Coronary artery (tissue), 2 donors: ENCODE measurements at places on chromosomes 5 and 9.

- no peak for DNase-seq
These were observed 154.7 kb downstream of the ATP10B start for GRCh38 chr5:160697281-160697680.

DNA sequence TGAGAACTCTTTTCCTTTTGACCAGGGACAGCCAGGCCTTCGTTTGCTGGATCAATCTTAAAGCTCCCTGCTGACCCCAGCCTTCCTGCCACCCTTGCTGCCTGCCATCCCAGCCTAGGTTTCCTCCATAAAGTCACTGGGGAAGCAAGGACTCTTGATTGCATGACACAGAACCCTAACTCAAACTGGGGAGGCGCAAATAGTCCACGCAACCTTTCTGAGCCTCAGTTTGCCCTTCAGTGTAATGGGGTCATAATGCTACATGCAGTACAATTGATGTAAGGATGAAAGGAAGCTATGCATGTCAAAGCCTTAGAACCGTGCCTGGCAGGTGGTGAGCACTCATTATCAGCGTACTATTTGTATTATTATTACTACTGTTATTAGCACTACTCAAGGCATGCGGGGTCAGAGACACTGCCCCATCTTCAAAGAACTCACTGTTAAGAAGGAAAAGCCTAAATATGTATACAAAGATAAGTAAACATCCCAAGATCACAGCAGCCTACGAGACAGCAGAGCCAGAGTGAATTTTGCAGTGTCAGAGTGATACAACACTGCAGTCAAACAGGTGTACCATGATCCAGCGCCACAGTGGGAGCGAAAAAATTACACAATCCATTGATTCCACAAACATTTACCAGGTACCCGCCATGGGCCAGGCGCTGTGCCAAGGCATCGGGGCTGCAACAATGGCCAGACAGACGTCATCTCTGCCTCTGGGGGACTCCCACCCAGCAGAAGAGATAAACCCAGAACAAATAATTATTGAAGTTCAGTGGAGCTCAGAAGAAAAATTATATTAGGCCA, 16.9 kb upstream of the CPLX2 start:
- DNase-seq: no peak

GRCh38 chr9:136052472-136052880, 42.6 kb downstream of the NACC2 start:
- DNase-seq: peak; percentile 76

DNA sequence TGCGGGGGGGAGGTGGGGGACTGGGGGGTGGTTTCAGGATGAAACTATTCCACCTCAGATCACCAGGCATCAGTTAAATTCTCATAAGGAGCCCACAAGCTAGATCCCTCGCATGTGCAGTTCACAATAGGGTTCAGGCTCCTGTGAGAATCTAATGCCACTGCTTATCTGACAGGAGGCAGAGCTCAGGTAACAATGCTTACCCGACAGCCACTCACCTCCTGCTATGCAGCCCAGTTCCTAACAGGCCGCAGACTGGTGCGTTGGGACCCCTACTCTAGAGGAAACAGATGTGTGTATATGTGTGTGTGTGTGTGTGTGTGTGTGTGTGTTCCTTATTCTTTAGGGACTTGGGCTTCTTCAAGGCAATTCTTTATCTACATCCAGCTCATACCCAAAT, 352.3 kb upstream of the CCNH start:
- DNase-seq: no peak

- DNase-seq: no peak
These were observed 24.3 kb upstream of the UBAP2 start for GRCh38 chr9:34072868-34073590.

DNA sequence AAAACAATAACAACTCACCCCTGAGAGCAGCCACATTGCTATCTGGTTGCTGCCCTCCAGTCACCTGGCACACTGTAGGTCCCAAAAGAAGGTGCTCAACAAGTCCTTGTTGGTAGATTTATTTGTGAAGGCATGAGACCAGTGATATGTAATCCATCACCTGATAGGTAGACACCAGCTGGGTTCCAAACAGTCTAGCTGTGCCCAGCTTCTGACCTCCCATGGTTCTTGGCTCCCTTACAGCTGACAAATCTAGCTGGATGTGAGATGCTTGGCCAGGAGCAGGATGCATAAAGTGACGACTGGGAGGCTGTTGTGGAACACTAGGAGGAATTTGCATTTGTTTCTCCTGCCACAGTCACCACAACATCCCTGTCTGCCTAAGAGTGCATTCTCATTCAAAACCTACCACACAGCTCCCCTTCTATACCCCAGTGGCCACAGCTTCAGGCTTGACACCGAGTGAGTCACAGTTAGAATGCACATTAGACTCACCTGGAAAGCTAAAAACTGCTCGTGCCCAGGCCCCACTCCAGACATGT, 7.8 kb upstream of the VLDLR start:
- DNase-seq: no peak

DNA sequence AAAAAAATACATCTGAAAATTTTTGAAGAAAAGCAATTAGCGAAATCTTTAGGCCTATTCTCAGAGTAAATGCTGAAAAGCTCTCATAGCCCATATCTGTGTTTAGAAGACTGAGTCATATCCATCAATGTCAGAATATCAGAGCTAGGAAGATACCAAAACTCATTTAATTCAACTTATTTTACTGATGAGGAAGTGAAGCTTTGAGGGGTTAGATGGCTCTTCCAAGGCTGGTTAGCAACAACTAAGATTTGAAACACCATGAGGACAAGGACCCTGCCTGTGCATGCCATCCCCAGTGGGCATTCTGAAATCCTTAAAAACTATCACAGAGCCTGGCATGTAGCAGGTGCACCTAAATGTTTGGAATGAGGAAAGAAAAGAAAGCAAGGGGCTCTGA, 2.5 kb downstream of the FREM1 start:
- no peak for DNase-seq

GRCh38 chr5:140220698-140221064, 45.7 kb downstream of the CYSTM1 start:
- no peak for DNase-seq

- DNase-seq: no peak
These were observed 446.8 kb downstream of the CCDC171 start for GRCh38 chr9:15999422-16000339.

DNA sequence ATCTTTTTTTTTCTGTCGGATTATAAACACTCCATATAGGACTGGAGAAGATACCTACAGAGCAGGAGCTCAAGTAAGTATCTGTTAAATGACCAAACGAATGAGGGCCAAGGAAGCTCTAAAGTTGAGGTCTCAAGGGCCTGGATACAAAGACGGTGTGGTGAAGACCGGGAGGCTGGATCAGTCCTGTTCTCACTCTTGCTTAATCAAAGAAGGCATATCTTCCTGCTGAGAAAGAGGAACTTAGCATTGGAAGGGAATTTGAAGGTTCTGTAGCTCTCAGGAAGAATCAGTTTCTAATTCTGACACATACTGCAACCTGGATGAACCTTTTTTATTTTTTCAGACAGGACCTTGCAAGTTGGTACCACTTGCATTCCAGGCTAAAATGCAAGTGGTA, 28.3 kb upstream of the PAX5 start:
- DNase-seq: no peak

GRCh38 chr9:70829591-70830265, 291.7 kb downstream of the TRPM3 start:
- no peak for DNase-seq

DNA sequence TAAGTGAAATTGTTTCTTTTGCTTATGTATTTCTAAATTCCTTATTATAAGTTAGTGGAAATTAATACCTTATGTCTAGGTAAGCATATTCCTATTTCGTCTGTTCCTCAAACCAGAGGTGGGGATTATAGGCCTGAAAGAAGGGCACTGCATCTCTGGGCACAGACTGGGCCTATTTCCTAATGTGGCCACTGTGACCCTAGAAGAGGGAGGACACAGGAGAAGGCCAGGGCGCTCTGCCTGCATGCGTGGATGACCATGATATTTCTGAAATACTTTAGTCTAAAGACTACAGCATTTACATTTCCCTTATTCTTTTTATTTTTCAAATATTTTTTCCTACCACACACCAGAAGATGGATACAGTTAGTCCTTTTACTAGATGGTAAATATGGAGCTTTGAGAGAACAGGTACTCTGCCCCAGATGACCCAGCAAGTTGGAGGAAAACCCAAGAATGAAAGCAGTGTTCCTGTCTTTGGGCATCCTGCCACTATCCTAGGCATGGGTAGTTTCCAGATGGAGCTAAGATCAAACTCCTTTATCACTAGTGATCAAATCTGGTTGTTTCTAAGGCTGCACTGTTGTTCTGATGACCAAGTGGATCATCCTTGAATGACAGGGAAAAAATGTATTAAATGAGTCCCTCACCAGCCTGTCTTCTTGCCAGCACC, 27.8 kb downstream of the RUSC2 start:
- no peak for DNase-seq

- no peak for DNase-seq
These were observed 73.3 kb downstream of the MYO10 start for GRCh38 chr5:16862777-16863176.

GRCh38 chr5:98679963-98680362, 93.5 kb upstream of the RGMB start:
- DNase-seq: no peak

DNA sequence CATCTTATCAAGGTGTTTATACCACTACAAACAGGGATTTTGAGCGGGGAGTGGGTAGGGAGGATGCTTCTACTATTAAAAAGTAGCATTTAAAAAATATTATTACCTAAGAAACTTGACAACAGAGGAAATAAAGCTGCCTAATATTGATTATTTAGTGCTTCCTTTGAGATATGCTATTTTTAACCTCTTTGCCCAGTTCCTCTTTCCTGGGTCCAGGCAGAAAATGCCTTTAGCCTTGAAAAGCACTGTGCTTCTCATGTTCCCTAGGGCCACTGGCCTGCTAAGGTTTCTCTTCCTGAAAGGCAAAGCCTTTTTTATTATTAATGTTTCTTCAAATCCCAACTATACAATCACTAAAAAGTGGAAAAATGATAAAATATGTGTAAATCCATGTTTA, 217.2 kb upstream of the HAPLN1 start:
- no peak for DNase-seq

GRCh38 chr9:117247266-117247665, 167.6 kb downstream of the ASTN2 start:
- no peak for DNase-seq

DNA sequence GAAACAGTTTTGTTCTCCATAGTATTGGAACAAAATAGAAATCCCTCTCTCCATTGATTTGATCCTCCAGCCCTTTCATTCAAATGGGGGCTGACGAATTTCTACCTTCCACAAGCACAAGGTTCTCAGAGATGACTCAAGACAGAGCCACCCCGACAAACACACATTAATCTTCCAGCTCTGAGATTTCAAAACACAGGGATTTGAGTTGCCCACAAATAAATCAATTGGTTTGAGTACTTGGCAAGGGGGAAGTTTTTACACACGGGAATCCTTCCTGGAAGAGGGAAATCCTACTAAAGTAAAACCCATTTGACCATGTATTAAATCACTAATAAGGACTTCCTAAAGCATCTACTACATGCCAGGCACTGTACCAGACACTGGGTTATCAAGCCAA, 5.4 kb downstream of the ADRA1B start:
- DNase-seq: no peak

- DNase-seq: no peak
These were observed 323.8 kb upstream of the ADCY2 start for GRCh38 chr5:7072188-7072587.

- no peak for DNase-seq
These were observed 42.3 kb downstream of the LHFPL2 start for GRCh38 chr5:78606241-78606640.

GRCh38 chr5:143653766-143654282, 158.1 kb upstream of the HMHB1 start:
- no peak for DNase-seq

- no peak for DNase-seq
These were observed 297.8 kb downstream of the GADD45G start for GRCh38 chr9:89902450-89903140.
